ENCODE measurements at places on chromosomes 1 and 21.

DNA sequence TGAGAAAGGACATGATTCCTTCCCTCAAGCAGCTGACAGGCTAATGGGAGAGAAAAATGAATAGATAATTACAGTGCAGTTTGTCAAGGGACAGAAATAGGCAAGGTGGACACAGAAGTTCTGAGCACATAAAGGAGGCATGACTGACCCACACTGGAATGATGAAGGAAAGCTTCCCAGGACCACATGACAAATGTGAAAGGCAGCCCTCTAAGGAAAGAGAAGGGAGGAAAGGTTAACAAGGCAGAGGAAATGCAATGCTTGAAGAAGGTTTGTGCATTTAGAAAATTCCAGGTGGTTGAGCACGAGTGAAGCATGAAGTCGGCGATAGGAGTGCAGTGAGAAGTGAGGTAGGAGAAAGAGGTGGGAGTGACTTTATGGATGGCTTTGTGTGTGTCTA, 37.4 kb downstream of the LAMC2 start:
- DNase-seq = no peak

GRCh38 chr1:30923597-30923996, 15.0 kb upstream of the SDC3 start:
- DNase-seq = no peak

GRCh38 chr1:195173753-195174152, 1434.5 kb downstream of the KCNT2 start:
- no peak for DNase-seq

DNA sequence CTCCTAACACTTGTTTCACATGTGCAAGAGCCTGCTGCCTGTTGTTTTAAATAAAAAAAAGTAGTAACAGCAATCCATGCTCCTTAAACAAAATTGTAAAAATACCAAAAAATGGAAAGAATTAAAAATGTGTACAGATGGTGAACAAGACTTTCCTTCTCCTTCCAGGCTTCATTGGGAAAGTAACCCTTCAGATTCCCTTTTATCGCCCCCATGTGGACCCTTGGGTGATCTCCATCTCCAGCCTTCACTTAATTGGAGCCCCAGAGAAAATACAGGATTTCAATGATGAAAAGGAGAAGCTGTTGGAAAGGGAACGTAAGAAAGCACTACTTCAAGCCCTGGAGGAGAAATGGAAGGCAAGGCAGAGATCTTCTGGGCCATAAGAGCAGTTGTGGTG, 14.2 kb downstream of the VPS13D start:
- no peak for DNase-seq

- DNase-seq = peak; percentile 66
Measured at GRCh38 chr1:236524142-236524894, 536 bp downstream of the LGALS8 start.

GRCh38 chr21:43923391-43923790, 58.4 kb downstream of the AGPAT3 start:
- no peak for DNase-seq

GRCh38 chr1:66999640-67000400, 54.1 kb downstream of the SLC35D1 start:
- no peak for DNase-seq

- no peak for DNase-seq
Measured at GRCh38 chr21:41835711-41836154, 43.4 kb downstream of the PRDM15 start.

- no peak for DNase-seq
Measured at GRCh38 chr1:156386949-156387869, 18.2 kb downstream of the RHBG start.

GRCh38 chr1:12040457-12041051, 21.3 kb downstream of the MIIP start:
- no peak for DNase-seq

DNA sequence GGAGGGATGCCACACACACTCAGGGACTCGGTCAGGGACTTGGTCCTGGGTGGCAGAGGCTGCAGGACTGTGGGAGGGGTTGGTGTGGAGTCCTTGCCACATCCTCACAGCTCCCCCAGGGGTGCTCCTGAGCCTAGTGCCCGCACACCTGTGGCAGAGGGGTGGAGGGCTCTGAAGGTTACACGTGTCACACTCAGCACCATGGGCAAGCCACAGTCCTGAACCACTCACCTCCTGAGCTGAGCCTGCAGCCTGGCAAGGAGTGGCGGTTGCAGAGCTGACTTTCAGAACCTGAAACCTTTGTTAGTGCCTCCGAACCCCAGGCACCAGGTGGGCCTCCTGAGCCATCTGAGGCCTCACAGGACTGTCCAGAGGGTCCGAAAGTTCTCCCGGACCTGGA, 249.2 kb upstream of the C1orf174 start:
- no peak for DNase-seq

DNA sequence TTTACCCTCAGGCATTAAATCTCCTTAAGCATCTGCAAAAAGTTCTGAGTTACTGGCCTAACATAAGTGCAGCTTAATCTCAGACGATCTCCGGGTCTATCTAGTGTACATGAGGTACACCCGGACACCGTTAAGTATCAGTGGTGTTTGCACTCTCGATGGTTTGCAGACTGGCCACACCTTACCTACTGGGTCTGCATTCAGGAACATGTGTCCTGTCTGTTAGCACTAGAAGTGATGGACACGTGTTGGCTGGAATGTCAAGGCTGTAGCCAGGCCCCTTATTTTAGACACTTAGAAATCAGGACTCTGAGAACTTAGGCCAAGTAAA, 783 bp upstream of the AGL start:
- peak; percentile 35 for DNase-seq

DNA sequence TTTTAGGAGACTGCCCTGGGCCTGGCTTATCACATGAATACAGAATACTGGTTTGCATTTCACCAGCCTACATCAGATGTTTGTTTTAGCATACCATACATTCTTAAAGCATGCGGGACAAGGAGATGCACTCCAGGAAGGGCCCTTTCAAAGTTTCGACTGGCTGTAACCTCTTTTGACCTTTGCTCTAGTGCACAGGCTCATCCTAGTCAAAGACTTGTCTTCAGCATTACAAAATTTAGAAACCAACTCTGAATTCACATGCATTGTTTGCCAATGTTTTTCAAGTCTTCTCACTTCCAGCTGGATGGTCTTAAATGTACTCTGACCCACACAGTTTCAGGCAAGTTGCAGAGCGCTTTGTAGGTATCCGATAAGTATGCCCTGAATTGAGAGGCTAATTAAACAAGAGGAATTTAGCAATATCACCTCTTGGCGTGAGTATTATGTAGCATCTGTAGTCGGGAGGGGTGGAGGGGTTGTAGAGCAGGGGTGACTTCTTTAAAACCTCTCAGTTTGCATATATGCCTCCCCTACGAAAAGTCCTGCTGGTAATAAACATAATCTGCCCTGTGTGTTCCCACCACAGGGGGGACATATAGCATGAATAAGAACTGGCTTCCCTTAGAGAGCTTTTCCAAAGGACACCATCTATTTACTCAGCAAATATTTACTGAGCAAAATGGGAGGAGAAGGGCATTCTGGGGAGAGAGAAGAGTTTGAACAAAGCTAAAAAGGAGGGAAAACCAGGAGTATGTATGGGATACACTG, 24.4 kb upstream of the AHCYL1 start:
- no peak for DNase-seq

- no peak for DNase-seq
Measured at GRCh38 chr1:233750139-233750538, 136.2 kb downstream of the KCNK1 start.

DNA sequence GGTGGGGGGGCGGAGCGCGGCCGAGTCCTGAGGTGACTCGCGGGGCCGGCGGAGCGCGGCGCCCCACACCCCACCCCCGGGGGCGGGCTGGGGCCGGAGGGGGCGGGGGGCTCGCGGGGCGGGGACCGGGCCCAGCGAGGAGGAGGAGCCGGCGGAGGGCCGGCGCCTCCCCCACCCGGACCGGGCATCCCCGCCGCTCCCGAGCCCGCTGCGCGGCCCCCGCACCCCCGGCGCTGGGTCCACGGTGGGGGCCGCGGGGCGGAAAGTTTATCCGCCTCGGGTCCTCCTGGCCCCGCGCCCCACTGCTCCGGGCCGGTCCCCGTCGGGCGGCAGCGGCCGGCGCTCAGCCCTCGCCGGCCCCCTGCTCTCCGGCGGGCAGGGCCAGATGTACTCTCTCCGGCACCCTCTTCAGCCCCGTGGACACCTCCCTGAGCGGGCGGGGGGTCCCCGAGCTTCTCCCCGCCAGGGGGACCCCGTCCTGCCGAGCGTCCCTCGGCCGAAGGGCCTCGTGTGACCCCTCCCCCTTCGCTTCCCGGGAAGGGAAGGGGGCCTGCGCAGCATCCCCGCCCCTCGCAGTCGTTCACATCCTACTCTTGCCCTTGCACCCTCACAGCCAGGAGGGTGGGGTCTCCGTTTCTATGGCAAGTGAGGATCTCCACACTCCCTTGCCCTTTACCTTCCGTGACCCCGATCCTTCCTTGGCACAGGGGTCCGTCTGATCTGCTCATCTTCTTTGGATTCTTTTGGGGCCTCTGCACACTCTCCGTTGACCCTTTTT, 663 bp downstream of the CAMTA1 start:
- DNase-seq = peak; percentile 31

GRCh38 chr1:85571828-85572227, 8.7 kb upstream of the CCN1 start:
- no peak for DNase-seq

- DNase-seq = no peak
Measured at GRCh38 chr1:25922971-25923552, 16.8 kb upstream of the STMN1 start.

- DNase-seq = no peak
Measured at GRCh38 chr1:204075139-204075521, 2.2 kb downstream of the SOX13 start.

DNA sequence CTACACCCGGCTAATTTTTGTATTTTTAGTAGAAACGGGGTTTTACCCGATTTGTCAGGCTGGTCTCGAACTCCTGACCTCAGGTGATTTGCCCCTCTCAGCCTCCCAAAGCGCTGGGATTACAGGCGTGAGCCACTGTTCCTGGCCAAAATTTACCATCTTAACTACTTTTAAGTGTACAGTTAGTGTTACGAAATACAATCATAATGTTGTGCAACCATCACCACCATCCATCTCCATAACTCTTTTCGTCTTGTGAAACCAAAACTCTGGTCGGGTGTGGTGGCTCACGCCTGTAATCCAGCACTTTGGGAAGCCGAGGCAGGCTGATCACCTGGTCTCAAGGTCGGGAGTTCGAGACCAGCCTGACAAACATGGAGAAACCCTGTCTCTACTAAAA, 14.1 kb upstream of the ZBTB40 start:
- DNase-seq = no peak

DNA sequence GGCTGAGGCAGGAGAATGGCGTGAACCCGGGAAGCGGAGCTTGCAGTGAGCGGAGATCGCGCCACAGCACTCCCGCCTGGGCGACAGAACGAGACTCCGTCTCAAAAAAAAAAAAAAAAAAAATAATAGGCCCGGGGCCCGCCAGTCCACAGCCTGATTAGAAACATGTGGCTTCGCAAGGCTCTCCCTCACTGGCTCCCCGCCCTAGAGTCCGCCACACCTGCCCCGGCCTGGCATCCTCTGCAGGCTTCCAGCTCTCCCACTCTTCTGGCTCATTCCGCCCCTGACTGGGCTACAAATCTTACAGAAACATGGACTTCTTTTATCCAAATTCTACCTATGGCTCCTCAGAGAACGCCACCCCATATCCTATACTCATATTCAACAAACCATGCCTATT, 32.4 kb downstream of the PGBD5 start:
- DNase-seq = no peak

DNA sequence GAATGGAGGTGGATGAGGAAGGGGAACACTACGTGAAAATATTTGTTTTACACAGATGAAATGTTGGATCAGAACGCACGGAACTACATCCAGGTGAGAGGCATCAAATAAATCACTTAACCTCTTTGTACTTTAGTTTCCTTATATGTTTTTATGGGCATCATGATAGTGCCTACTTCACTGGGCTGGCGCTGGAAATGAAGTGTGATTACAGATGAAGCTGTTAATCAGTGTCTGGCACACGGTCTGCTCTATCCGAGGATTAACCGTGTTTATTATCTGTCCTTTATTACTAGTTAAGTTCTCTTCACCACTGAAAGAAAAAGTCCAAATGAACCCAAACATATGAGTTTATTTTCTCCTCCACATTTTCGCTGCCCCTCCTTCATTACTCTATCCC, 96.0 kb upstream of the TRABD2B start:
- no peak for DNase-seq

GRCh38 chr1:25780318-25781129, 19.5 kb upstream of the SELENON start:
- peak; percentile 50 for DNase-seq

- no peak for DNase-seq
Measured at GRCh38 chr1:88658419-88658818, 25.7 kb upstream of the PKN2 start.

DNA sequence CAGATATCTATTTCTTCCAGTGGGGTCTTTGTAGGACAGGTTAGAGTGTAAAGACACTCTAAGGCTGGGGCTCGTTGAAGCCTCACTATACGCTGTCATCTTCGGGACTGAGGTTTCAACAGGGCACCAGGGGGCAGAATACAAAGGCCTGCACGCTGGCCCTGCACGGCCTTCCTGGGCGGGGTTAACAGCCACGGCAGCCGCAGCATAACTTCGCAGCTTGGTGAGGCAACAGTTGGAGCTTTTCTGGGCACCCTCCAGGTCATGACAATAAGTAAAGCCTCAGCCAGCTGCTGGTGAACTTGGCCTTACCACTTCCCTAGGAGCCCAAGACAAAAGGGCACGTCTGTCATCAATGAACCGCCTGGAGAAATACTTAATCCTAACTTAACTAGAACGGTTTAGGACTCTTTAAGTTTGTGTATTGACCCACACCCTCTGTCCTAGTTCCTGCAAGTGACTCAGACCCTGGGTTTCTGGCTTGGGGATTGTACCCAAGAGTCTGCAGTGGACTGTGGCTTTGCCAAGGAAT, 2.3 kb upstream of the RUNX1 start:
- DNase-seq = no peak

DNA sequence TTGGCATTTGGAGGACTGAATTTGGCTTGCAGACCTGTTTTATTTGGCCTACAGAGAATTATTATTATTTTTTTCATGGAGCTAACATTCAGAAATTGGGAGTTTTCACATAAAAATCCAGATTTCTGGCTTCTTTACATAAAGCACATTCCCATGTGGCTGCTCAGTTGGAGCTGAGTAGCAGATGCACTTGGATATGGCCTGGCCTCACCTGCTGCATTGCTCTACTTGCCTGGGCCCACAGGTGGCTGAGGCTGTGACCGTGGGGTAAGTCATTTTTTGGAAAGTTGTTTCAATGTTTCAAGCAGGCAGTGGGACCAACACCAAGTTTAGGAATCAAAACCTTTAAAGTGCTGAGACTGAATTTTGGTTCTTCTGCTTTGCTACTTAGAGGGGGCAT, 56.7 kb downstream of the GADD45A start:
- DNase-seq = no peak

Measured in SK-N-DZ (cell line).